ENCODE measurements at places on chromosomes 1 and 21.
A peak's percentile ranks its signal among the peaks of the same experiment; 100 is the strongest.

GRCh38 chr21:41769521-41769920 lies 2.7 kb upstream of the RIPK4 start:
- no peak for DNase-seq

DNA sequence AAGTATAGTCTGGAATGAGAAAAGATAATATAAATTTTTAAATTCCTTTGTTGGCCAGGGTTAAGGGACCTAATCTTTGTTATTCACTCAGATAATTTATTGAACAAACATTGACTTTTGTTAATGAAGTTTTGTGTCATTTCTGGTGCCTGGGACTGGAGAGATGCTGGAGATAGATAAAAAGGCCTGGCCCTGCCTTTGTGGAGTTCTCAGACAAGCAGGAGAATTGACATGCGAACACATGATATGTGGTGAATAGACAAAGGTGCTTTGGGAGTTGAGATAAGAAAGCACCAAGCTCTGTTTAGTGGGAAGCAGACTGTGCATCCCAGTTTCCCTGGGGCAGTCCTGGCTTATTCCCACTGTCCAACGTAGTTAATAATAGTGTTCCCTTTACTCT lies 8.5 kb downstream of the C1orf21 start:
- DNase-seq: no peak

- DNase-seq: no peak
Measured at GRCh38 chr1:43858324-43858723, 75.3 kb upstream of the ARTN start.

- no peak for DNase-seq
Measured at GRCh38 chr1:4512636-4513035, 141.8 kb upstream of the AJAP1 start.

DNA sequence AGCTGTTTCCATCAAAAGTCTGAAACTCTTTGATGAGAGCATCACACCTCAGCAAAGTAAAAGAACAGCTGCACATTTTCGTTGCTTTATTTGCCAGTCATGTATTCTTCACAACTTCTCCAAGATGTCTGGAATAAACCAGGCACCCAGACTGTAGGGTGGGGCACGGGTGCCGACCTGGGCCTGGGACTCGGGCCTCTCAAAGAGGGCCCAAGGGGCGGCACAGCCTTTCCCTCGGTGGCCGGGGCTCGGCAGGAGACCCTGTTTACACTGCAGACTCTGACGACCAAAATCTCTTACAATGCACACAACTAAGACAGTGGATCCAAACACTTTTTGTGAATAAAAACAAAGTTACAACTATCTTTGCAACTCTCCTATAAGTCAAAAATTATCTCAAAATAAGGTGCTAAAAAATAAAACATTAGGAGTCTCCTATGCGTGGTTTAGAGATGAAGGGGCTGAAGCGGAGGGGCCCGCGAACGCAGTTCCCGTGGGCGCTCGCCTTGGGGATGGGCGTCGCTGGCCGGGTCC lies 696 bp downstream of the LSS start:
- DNase-seq: no peak

- DNase-seq: no peak
Measured at GRCh38 chr21:27300770-27301169, 333.9 kb upstream of the ADAMTS5 start.

DNA sequence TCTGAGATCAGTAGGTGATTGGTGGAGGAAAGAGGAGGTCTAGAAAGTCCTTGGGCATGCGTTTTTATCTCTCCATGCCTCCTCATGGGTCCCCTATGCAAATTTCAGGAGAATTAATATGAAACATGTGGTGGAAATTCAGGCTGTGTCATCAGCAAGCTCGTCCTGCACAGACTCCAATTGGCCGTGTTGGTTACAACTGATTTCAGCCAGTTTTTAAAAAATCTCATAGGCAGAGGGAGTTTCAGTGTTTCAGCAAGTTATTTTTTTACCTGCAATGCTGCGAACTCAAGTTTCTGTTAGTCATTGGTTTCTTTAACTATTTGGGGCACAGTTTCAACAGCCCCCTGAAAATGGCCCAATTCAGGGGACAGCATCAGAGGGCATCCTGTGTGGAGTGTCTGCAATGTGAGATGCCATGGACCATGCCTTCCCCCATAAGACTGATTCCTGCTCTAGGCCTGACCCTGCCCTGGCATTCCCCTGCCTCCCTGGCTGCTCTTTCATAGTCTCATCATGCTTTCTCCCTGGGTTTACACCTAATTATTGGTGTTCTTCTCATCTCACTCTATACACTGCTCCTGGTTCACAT lies 59.9 kb downstream of the C1orf198 start:
- no peak for DNase-seq

GRCh38 chr21:36806103-36806502 lies 107.2 kb downstream of the SIM2 start:
- no peak for DNase-seq

DNA sequence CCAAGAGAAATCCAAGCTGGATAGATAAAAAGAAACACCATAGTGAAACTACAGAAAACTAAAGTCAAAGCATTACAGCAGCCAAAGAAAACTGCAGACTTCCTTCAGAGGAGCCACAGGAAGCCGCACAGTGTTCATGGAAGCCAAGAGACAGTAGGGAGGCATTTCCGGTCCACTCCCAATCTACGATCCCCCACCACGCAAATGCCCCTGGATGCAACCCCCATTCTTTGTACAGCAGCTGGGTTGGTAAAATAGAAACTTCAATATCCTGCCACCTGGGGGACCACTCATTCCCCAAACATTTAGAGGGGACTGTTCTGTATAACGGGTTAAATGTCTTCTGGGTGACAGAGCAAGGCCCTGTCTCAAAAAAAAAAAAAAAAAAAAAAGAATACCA lies 43.9 kb upstream of the TSPEAR start:
- DNase-seq: no peak

DNA sequence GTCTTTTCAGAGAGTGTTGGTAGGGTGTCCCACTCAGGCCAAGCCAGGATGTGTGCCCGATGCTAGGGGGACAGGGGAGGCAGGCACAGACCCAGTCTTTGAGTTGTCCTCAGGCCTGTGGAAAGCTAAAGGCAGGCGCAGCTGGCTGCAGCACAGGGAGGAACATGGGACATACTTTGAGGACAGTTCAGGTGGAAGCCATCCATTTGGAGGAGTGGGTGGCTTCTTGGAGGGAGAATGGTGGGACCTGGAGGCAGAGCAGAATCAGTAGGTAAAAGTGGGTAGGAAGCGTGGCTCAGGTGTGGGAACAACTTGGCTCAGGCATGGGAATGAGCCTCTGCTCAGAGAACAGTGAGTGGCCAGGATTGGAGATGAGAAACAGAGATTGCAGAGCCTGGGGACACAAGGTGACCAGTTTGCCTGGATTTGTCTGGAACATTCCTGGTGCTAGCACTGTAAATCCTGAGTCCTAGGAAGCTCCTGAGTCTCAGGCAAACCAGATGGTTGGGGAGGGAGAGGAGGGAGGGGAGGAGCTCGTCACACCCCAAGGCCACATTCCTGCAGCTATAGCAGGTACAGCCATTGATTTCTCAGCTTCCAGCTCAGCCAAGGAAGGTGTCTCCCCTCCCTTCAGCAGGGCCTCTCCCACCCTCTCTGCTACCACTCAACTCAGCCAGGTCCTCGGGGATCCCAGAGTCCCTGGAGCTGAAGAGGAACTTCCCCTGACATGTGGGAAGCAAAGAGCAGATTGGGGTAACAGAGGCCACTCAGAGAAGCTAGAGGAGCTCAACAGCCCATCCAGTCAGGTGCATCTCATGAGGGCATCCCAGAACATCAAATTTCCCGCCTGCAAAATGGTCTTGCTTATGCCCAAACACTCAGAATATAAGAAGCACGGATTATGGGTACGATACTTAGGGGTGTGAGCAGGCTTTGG lies 65.2 kb upstream of the TINAGL1 start:
- DNase-seq: no peak

DNA sequence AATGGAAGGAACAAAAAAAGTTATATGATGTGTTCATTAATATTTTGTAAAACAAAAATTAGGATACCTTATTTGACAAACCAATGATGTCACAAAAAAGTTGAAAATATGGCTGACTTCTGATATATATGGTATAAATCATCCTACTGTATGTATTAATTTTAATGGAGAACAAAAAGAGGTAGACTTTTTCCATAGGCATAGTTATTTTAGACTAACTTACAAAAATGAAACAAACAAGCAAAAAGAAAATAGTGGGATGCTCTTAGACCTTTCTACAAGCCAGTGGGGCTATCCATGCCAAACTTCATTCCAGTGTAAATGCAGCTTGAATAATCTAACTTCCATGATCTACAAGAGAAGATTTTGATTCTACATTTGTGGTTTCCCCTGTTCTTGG lies 522 bp upstream of the SPTA1 start:
- no peak for DNase-seq

DNA sequence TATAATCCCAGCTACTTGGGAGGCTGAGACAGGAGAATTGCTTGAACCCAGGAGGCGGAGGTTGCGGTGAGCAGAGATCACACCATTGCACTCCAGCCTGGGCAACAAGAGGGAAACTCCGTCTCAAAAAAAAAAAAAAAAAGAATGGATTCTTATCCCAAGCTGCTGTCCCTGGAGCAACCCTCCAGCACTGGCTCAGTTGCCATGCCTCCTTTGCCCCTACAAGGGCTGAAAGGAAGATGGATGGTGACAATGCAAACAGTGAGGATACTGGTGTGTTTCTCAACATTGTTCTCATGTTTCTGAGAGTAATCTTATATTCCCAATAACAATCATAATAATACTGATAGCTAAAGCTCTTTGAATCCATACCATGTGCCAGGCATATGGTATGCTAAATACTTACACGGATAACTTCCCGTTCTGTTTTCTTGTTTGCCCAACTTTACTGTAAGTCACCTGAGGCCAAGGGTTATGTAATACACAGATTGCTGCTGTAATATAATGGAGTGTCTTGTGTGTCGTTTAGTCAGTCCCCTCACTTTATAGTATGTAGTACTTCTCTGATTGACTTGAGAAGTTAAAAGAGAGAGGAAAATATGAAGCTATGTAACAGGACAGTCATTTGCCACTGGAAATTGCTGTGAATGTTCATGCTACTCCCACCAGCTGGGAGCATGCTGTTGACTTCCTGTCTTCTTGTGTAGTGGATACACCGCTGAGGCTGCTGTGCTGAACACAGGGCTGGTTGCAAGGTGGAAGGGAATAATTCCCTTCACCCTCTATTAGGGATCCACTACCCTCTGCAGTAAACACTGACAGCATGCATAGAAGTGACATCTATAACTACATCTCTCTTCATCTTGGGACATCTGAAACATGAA lies 153.6 kb downstream of the CNIH3 start:
- DNase-seq: peak; percentile 60

DNA sequence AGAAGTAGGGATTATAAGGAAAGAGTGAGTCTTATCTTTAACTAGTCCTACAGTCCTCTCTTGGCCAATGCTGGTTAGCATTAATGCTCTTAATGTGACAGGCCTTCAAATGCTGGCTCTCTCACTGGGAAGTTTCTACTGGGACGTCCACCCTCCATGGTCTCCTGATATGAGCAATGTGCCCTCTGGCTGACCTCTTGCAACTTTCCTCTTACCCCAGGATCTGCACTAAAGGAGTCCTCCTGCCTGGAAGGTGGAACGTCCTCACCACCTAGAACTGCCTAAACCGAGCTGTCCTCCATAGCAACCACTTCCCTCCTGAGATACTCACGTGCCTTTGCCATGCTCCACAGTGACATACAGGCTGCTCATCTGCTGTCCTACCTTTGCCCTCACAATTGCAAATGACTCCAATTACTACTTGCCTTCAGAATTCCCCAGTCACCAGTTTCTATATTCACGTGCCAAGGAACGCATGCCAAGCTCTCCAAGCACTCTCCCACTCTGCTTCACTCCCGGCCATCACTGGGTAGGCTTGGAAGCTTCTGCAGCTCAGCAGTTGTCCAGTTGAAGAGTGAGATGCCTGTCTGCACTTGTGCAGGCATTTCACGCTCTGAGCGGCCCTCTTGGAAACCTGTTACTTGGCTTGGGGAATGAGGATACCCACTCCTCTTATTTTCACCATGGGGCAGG lies 404.7 kb downstream of the RRAGC start:
- no peak for DNase-seq

DNA sequence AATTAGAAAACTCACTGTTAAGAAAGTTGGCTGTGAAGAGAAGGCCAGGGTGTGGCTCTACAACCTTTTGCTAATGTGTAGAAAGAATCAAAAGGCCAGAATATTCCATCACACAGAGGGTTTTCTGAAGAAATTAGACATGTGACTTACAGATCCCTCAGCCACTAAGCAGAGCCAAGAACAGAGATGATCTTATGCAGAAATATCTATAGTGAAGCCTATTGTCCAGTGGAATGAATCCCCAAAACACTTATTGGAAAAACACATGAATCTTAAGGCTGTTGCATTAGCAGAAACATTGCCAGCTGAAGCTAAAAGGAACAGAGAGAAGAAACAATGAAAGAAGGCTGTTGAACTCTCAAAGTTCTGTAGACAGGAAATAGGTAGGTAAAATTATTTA lies 979.2 kb downstream of the MRPL39 start:
- DNase-seq: no peak

DNA sequence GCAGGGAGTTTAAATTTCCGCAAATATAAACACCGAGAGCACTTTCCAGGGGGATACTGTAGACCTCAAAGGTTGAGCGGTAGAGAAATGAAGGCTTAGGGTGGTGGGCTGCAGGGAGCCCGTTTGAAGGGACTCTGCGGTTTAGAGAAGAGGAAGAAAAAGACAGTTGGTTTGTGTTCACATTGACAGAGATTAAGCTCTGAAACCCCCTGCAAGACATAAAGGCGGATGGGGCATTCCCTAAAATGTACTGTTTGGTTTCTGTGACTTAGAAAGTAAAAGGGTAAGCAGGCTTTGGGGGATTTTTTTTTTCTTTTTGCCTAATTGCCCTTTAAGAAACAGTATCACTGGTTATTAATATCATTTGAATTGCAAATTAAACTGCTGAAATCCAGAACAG lies 1.3 kb downstream of the KAZN start:
- no peak for DNase-seq

DNA sequence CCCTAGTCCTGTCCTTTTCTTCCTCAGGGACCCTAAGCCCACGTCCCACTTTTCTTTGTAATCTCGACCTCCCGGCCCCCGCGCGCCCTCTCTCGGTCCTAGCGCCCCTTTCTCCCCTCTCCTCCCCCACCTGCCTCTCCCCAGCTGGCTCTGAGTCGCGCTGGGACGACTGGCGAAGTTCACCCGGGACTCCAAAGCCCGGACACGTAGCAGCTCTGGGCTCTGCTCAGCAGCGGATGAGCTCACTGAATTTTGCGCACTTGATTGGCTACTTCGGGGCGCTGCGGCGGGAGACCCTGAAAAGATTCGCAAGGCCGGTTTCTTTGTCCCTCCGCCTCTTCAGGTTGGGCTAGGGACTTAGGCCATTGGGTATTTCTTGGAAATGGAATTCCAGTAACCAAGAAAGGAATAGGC lies 16.3 kb upstream of the ACKR1 start:
- peak; percentile 48 for DNase-seq

DNA sequence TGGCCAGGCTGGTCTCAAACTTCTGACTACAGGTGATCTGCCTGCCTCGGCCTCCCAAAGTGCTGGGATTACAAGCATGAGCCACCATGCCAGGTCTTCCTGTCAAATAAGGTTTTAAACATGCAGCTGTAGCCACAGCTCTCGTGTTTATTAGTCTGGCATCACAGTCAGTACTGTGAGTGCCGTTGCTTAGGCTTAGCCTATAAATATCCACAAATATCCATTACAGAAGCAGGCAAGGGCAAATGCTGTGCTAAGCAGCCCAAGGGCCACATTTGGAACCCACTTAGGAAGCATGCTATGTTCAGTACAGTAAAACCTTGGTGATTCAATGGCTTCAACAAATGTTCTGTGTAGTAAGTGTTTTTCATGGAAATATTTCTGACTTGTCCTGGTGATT lies 75.9 kb downstream of the KIF1B start:
- DNase-seq: no peak

Measured in inflammatory macrophage (primary cell).